ENCODE measurements at places on chromosomes 1 and 21.
A peak's percentile ranks its signal among the peaks of the same experiment; 100 is the strongest.

DNA sequence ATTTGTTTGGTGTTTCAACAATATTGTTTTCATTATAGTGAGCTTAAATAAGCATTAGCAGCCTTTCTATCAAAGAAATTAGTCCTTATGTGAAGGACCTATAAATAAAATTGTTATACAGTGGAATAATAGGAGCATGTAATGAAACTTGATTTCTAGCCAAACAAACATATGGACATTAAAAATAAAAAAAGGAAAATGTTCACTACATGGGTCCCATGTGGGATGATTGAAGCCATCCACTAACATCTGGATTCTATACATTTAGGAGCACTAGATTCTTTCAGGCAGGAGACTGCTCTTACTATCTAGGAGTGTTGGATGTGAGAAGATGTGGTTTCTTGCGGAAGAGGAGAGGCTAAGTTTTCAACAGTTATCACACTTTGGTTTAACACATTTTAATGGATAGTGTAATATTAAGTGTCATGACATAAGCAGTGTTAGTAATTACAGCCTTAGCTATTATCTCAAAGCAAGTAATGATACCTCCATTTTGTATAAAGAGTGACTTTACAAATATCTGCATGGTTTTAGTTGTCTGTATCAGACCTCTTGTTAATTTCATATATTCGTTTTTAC is 62.3 kb downstream of the LYPLAL1 start:
- no peak for DNase-seq

DNA sequence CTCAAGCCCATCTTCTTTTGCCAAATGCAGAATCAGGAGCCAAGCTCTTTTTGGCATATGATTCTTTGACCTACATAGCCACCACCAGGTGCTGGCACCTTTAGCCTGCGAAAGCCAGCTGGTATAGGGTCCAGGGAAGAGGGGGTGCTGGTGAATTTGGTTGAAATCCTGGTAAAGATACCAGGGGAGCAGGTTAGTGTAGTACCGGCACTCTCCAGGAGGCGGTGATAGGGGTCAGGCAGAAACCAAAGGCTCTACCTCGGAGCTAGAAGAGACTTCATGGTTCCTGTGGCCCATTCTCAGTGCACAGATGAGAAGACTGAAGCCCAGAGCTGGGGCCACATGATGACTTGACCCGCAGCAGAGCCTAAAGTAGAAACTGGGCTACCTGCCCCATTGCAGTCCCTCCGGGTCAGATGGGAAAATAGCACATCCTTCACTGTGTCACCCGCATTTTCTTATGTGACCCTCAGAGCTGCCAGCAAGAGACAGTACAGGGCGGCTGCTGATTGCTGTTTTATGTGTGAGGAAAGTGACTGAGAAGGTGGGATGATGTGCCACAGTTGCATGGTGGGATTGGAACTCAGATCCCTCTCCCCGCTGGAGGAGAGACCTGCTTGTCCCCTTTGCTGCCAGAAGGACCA is 36.0 kb upstream of the IL19 start:
- no peak for DNase-seq

DNA sequence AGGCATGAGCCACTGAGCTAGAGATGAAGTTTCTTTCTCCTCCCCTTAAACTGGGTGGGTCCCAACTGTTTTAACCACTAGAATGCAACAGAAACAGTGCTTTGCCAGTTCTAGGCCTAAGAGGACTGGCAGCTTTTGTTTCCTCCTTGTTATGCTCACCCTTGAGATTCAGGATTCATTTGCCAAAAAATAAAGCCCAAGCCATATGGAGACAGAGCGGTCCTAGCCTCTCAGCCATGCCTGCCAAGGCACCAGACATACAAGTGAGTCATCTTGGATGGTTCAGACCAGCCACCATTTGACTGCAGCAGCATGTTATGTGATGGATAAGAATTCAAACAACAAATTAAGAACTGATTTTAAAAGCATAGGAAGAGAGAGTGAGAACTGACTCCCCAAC is 38.1 kb upstream of the STUM start:
- DNase-seq = peak; percentile 1

GRCh38 chr1:100441651-100442050 is 89.3 kb downstream of the CDC14A start:
- DNase-seq = no peak

DNA sequence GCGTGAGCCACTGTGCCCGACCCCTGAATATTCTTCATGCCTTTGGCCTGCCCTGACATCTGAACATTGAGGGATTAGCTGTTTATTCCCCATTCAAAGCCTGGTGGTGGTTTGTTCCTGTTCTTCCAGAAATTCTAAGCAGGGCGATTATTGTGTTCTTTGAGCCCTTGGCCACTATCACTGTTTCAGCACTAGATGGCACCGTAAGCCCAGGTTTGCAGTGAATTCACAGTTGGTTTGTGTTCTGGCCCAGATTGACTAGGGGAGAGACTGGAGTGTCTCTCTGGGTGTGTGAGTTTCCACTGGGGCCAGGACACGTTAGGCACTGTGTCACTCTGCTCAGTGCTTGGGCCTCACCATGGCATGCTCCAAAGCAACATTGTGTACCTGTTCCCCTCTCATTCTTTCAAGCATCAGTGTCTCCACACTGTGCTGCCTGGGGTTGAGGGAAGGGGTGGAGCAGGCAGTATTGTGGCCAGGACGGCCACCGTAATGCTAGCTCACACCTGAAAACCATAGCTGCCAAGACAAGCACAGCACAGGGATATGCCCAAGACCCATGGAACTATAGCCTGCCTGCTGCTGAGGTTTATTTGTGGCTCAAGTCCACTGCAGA is 52.7 kb downstream of the PKN2 start:
- peak; percentile 29 for DNase-seq

DNA sequence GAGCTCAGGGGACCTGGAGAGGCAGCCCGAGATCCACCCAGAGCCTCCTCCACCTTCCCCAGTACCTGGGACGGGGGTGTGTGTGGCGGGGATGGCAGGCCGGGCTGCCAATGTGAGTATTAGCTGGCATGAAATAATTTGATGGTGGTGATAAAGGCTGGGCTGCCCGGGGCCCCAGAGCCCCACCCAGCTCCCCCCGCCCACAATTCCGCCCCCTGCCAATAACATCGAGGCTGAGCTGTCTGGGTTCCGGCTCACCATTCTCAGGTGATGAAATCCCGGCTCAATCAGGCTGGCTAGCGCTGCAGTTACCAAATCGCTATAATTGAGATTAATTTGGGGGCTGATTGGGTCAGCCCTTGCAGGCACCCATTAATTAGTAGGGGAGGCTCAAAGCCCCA is 103.8 kb upstream of the CASZ1 start:
- DNase-seq = no peak

- no peak for DNase-seq
Observed at GRCh38 chr1:62142496-62142895, 52.2 kb upstream of the L1TD1 start.

- no peak for DNase-seq
Observed at GRCh38 chr1:221497046-221497445, 244.8 kb downstream of the DUSP10 start.

GRCh38 chr1:247440001-247440620 is 17.8 kb downstream of the OR2B11 start:
- no peak for DNase-seq

GRCh38 chr1:82179131-82179530 is 378.4 kb downstream of the ADGRL2 start:
- DNase-seq = no peak

DNA sequence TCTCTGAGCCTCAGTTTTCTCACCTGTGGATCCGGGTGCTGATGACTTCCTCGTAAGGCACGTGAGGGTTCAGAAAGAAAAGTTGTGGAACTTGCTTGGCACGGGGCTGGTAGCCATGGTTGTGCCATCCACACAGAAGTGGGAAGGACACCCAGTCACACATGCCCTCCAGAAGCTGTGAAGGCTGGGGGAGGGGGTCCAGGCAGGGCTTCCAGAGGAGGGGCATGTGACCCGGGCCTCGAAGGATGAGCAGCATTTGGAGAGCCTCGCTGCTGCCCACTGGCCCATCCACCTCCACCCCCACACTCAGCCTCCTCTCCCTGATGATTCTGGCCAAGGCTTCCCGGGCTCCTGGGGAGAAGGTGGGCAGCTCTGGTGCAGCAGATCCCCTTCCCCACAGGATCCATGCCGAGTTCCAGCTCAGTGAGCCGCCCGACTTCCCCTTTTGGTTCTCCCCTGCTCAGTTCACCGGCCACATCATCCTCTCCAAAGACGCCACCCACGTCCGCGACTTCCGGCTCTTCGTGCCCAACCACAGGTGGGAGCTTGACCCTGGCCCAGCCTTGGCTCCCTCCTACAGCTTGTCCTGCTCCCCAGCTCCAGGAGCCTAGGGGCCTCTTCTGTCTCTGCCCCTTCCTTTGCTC is 9.4 kb downstream of the SELENON start:
- DNase-seq = no peak

- DNase-seq = no peak
Observed at GRCh38 chr1:152533327-152533938, 19.2 kb downstream of the CRCT1 start.

DNA sequence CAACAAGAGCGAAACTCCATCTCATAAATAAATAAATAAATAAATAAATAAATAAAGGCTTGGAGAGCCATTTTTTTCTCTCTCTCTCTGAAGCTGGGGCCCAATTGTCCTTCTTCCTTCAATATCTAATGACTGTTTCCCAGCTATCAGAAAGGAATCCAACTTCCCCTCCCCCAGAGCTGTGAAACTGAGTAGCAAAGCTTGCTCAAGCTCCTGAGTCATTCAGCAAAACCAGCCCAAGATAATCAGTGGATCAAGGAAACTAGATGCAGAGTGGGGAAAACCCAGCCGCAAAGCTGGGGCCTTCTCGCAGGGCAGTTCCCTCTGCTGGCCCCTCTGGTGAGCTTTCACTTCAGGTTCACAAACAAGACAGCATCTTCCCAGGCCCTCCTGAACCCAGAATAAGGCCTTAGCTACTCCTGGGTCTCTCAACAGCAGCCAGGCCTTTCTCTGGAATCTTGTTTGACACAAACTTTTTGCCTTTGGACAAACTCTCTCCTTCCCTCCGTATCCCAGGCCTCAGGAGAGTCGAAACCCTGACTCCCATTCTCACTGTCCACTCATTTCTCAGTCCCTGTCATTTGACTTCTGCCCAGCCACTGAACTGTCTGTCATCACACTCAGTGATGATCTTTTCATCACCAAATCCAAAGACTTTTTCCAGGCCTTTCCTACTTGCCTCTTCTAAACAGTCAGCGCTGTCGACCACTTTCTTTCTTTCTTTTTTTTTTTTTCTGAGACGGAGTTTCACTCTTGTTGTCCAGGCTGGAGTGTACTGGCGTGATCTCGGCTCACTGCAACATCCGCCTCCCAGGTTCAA is 18.0 kb upstream of the PTP4A2 start:
- DNase-seq = peak; percentile 90

- DNase-seq = no peak
Observed at GRCh38 chr1:31843506-31843905, 27.7 kb upstream of the SPOCD1 start.

- no peak for DNase-seq
Observed at GRCh38 chr1:84347932-84348555, 46.5 kb downstream of the SAMD13 start.

All from HFF-Myc (cell line).